A549 treated with Mapracorat at 1 μM for 4 hours (cell line): ENCODE measurements at places on chromosomes 12 and 14. TPM values are rescaled to one million over a fixed set of nuclear protein-coding genes. Genes with fewer than 3 reads are reported as not detected.

The GXYLT1 gene
- 10.7 to 14.8 TPM (median 13.7 TPM) in 5 replicates for total RNA-seq

The ZC2HC1C gene
- total RNA-seq: 3.7 to 5.0 TPM (median 4.2 TPM) in 5 replicates

The RNF212B gene
- total RNA-seq: not detected in 5 replicates

The KRT75 gene
- 0.07 to 0.14 TPM (median 0.10 TPM) in 4 of 5 replicates, not detected in the other for total RNA-seq

The GPR162 gene
- 0.23 to 0.53 TPM (median 0.45 TPM) in 5 replicates for total RNA-seq

The NRIP2 gene
- total RNA-seq: 0.06 TPM in 1 of 5 replicates, not detected in the others

The VASH1 gene
- 3.0 to 4.6 TPM (median 3.6 TPM) in 5 replicates for total RNA-seq

The OR10G3 gene
- total RNA-seq: not detected in 5 replicates

The PLEKHD1 gene
- total RNA-seq: 0.03 to 0.06 TPM (median 0.06 TPM) in 3 of 5 replicates, not detected in the others

The ACSM4 gene
- total RNA-seq: not detected in 5 replicates

The DNAH10 gene
- 0.19 to 0.45 TPM (median 0.23 TPM) in 5 replicates for total RNA-seq

The C1QL4 gene
- total RNA-seq: 4.3 to 6.9 TPM (median 6.6 TPM) in 5 replicates

The PTPRB gene
- total RNA-seq: 0.42 to 1.2 TPM (median 1.1 TPM) in 5 replicates

The NOVA1 gene
- 4.3 to 4.7 TPM (median 4.7 TPM) in 5 replicates for total RNA-seq

The CRACR2A gene
- 0.76 to 1.7 TPM (median 1.4 TPM) in 5 replicates for total RNA-seq

The HSPB8 gene
- 14.1 to 21.0 TPM (median 16.5 TPM) in 5 replicates for total RNA-seq

The STON2 gene
- total RNA-seq: 1.3 to 1.8 TPM (median 1.5 TPM) in 5 replicates

The C1R gene
- total RNA-seq: 28.8 to 47.1 TPM (median 29.1 TPM) in 5 replicates

The CNTN1 gene
- 35.1 to 66.0 TPM (median 51.4 TPM) in 5 replicates for total RNA-seq

The A2ML1 gene
- not detected in 5 replicates for total RNA-seq

The NPAS3 gene
- not detected in 5 replicates for total RNA-seq

The P2RX7 gene
- total RNA-seq: not detected in 5 replicates

The SRRM4 gene
- not detected in 5 replicates for total RNA-seq

The SAMD15 gene
- 1.6 to 2.5 TPM (median 1.9 TPM) in 5 replicates for total RNA-seq

The ZFHX2 gene
- total RNA-seq: 0.47 to 0.95 TPM (median 0.81 TPM) in 5 replicates

The SIVA1 gene
- total RNA-seq: 118 to 223 TPM (median 201 TPM) in 5 replicates

The BCL11B gene
- 0.21 to 0.35 TPM (median 0.28 TPM) in 5 replicates for total RNA-seq

The PACS2 gene
- total RNA-seq: 18.1 to 28.8 TPM (median 27.3 TPM) in 5 replicates

The LRP1 gene
- total RNA-seq: 14.7 to 19.0 TPM (median 15.1 TPM) in 5 replicates

The APOF gene
- total RNA-seq: not detected in 5 replicates

The MIP gene
- 0.13 to 0.32 TPM (median 0.23 TPM) in 4 of 5 replicates, not detected in the other for total RNA-seq

The PTCSC3 gene
- not detected in 5 replicates for total RNA-seq

The FERMT2 gene
- 36.3 to 47.6 TPM (median 43.0 TPM) in 5 replicates for total RNA-seq

The TMEM132C gene
- not detected in 5 replicates for total RNA-seq

The CACNB3 gene
- total RNA-seq: 33.2 to 48.4 TPM (median 37.0 TPM) in 5 replicates

The PSMA3 gene
- total RNA-seq: 176 to 266 TPM (median 188 TPM) in 5 replicates

The ANKRD33 gene
- not detected in 5 replicates for total RNA-seq

The HVCN1 gene
- total RNA-seq: 0.38 to 0.98 TPM (median 0.65 TPM) in 5 replicates

The PZP gene
- total RNA-seq: not detected in 5 replicates

The LALBA gene
- not detected in 5 replicates for total RNA-seq

The BCL7A gene
- total RNA-seq: 10.4 to 12.5 TPM (median 10.9 TPM) in 5 replicates

The CCDC175 gene
- not detected in 5 replicates for total RNA-seq

The ASCL1 gene
- total RNA-seq: 0.07 TPM in 1 of 5 replicates, not detected in the others

The HRK gene
- 1.0 to 1.6 TPM (median 1.4 TPM) in 5 replicates for total RNA-seq

The SPTB gene
- 1.4 to 1.9 TPM (median 1.5 TPM) in 5 replicates for total RNA-seq

The SLC38A1 gene
- 63.2 to 87.7 TPM (median 75.7 TPM) in 5 replicates for total RNA-seq

The IL22 gene
- not detected in 5 replicates for total RNA-seq

The TMPRSS12 gene
- total RNA-seq: not detected in 5 replicates

The EPYC gene
- total RNA-seq: not detected in 5 replicates
